ENCODE measurements at places on chromosomes 3 and 15.

DNA sequence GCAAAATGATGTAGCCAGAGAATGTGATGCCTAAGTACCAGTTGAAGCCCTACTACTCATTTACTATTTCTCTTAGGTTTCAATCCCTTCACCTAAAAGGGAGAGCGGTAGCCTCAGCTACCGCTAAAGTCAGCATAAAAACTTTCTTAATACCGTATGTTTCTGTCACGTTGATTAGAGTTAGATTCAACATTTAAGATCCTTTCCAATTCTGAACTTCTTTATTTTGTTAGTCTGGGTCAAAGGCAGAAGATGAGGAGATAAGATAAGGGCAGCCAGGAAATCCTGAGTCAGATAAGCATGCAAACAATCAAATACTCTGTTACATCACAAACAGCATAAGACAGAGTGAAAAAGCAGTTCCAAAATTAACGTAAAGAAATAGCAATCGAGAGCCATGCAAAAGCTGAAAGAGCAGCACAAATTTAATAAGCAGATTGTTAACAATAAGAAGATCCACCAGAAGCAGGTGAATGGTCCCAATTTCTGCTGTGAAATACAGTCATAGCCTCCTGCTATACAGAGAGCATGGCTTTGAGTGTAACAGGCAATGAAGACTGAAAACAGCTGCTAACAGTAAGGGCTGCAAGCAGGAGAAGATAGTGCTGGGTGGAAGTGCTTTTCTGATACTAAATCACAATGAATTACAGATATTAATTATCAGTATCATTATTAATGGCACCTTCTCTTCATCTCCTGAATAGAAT is 3.0 kb downstream of the TMEM207 start:
- no peak for DNase-seq

DNA sequence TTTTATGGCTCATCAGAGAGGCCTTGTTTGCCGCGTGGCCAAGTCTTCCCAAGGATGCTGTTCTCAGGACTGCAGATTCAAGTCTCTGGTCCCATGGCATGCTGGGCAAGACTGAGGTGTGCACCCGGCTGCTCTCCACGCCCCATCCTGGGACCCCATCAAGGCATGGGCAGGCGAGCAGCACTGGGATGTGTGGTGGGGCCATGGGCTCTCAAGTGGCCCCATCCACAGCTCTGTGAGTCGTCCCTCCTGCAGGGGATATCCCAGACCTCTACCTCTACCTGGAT is 13.1 kb upstream of the GP9 start:
- DNase-seq, result no peak

DNA sequence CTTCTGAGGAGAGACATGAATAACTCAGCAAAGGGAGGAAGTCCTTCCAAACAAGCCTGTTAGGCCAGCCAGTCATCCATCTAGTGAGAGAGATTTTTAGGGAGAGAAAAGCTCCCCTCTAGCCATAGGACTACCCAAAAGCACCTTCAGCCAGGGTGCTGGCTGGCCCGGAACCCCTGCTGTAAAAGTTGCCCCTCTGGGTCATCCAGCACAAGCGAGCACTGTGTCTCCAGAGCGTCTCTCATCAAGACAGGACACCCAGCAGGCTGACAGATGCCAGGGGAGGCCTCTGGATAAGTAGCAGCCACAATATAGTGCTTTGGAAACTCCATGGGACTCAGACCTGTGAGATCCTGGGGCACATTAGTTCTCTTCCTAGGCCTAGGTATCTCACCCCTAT is 24.5 kb downstream of the ANXA2 start:
- no peak for DNase-seq

- no peak for DNase-seq
Measured at GRCh38 chr15:43242616-43243015, 21.8 kb upstream of the EPB42 start.

DNA sequence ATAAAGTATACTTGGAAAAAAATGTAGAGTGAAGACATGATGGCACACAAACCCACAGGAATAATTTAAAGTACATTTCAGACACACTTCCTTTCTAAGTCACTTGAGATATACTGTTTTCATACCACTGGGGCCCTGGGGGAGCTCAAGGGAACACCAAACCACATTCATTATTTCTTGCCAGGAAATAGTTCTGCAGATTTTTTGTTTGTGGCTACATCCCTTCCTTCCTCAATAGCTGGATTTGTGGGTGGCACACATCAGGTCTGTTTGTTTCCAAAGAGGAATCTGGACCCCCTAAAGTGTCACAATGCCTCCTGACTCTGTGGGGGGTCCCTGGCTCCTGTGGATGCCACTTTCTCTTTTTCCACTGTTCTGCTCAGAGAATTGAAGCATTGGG is 153.5 kb upstream of the COL8A1 start:
- DNase-seq, result no peak

GRCh38 chr15:80885016-80885579 is 104.5 kb downstream of the MESD start:
- DNase-seq, result no peak

GRCh38 chr3:31942446-31942845 is 38.6 kb downstream of the OSBPL10 start:
- DNase-seq, result no peak

DNA sequence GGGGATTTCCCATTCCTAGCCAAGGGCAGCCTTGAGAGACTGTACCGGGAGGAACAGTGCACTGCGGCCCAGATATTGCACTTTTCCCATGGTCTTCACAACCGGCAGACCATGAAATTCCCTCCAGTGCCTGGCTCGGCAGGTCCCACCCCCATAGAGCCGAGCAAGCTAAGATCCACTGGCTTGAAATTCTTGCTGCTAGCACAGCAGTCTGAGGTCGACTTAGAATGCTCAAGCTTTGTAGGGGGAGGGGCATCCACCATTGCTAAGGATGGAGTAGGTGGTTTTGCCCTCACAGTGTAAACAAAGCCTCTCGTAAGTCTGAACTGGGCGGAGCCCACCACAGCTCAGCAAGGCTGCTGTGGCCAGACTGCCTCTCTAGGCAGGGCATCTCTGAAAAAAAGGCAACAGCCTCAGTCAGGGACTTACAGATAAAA is 156.3 kb downstream of the FRMD5 start:
- no peak for DNase-seq

- no peak for DNase-seq
Measured at GRCh38 chr3:148078658-148079057, 619.0 kb upstream of the AGTR1 start.
